ENCODE measurements at places on chromosomes 6 and 20.

GRCh38 chr20:4341804-4342485 is 326.6 kb upstream of the RNF24 start:
- no peak for DNase-seq

- DNase-seq, result no peak
Measured at GRCh38 chr6:6557886-6558285, 30.6 kb upstream of the LY86 start.

DNA sequence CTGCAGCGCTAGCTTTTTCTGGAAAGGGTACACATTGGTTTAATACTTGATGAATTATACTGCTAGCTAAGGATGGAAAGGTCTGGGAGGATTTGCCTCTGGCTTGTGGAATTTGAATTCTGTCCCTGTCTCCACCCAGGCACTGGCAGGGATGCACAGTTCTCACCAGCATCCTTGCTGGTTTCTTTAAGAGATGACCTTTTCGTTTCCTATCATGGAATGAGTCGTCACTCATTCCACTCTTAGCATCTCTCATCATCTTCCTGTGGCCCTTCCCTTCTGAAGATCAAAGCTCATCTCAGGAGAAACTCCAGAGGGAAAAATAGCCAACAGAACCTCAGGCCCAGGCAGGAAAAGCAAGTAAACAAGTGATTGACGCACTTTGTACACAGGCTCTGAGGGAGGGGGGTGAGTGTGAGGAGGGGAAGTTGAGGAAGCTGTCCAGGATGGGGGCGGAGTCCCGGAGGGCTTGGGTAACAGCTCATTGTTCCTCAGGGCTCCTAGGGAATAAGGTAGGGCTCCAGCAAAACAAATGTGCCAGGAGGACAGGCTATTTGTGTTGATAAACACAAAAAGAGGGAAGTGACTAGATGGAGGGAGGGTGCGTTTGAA is 25.7 kb upstream of the SAYSD1 start:
- DNase-seq, result no peak

DNA sequence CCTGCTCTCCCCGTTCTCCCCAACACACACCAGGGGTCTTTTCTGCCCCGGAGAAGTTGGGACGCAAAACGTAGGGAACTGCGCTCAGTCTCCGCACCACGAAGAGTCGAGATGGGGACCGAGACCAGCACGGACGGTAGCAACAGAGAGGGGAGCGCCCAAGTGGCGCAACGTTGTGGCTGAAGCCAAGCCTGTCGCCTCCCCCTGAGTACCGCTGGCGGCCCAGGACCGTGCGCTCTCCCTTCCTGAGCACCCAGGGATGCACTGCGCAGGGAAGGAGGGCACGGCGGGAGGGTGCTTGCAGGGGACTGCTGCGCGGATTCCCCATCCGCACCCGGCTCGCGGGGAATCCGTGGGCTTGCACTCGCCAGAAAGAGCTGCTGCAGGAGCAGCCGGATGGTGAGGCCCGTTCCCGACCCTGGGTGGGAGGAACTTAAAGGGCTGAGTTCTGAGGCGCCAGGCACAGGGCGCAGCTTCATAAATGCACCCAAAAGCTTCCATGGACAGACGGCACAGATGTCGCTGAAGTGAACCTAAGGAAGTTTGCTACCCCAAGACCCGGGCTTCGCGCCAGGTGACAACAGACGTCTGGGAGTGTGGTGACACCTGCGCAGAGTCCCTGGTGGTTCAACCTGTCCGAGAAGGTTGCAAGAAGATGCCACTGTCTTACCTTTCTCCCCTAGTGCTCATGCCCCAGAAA is 178.7 kb downstream of the TBXT start:
- no peak for DNase-seq

DNA sequence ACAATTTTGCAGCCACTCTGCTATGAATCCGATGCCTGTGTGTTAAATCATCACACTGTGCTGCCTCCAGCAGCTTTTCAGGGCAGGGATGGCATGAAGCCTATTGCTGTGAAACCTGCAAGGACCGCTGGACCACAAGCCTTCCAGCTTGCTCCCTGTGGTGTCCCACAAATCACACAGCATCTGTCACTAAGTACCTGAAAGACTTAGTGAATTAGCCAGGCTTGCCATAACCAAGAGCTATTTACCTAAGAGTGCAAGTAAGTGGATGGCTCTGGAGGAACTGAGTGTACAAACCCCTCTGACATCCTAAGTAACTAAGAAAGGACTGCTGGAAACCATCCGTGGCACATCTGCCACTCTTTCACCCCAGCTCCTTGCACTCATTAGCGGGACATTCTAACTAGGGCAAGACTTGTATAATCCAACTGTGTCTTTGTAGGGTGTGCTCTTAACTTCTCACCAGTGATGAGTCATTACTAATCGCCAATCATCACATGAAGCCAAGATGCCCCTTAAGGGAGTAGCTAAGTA is 34.7 kb downstream of the FOXQ1 start:
- DNase-seq, result no peak

- no peak for DNase-seq
Measured at GRCh38 chr6:162119341-162119740, 608.2 kb downstream of the PRKN start.

- DNase-seq, result no peak
Measured at GRCh38 chr6:37972994-37973757, 153.6 kb downstream of the ZFAND3 start.

GRCh38 chr20:32062776-32063170 is 10.7 kb downstream of the HCK start:
- peak; percentile 16 for DNase-seq

DNA sequence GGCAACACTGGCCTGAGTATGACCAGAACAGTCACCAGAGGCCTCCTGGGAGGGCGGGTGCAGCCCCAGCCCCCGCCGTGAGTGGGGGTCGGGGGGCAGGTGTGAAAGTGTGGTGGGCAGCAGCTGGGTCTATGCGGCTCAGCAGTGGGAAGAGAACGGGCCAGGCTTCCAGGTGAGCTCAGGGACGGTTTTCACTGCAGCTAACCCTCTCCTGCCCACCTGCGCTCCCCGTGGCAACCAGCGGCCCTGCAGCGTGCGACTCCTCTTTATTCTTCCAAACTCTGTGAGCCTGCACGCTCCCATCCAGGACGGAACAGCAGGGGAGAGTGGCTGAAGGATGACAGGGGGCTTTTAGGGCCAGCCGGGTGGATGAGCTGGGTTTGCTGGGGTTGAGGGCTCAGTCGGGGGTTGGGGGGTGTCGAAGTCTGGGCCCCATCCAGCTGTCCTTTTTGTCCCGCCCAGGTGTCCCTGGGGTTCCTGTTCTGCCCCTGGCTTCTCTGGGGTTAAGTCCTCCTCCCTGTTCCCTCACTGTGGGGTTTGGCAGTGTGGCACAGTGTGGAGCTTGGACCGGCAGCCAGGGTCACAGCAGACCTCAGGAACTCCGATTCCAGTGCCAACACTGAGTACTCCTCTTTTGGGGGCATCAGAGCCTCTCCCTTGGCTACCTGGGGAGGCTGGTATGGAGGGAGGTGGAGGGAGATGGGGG is 859 bp upstream of the BIRC7 start:
- peak; percentile 41 for DNase-seq

- no peak for DNase-seq
Measured at GRCh38 chr20:54051068-54051467, 19.3 kb downstream of the BCAS1 start.

- no peak for DNase-seq
Measured at GRCh38 chr6:73648166-73648565, 5.6 kb downstream of the SLC17A5 start.

DNA sequence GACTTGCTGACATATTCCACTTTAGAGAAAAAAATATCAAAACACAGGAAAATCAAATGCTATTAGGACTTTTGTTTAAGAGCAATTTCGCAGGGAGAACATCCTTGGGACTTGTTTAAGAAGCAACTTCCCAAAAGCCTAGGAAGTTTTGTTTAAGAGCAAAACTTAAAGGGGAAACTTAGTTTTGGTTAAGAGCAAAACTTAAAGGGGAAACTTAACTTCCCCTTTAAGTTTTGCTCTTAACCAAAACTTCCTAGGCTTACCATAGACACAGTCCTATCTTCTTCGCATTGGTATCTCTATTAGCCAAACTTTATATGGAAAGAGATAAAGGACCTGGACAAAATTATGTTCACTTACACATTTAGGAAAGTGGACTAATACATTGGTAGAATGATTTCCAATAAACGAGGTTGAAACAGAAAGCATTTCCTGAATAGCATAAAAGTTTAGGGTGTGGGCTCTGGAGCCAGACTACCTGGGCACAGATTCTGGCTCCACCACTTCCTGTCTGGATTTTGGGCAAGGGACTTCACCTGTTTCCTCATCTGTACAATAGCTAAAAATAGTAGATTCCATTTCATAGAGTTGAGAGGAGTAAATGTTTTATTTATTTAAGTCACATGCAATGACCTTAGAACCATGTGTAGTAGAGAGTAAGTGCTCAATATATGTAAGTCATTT is 15.7 kb downstream of the PAQR8 start:
- no peak for DNase-seq

DNA sequence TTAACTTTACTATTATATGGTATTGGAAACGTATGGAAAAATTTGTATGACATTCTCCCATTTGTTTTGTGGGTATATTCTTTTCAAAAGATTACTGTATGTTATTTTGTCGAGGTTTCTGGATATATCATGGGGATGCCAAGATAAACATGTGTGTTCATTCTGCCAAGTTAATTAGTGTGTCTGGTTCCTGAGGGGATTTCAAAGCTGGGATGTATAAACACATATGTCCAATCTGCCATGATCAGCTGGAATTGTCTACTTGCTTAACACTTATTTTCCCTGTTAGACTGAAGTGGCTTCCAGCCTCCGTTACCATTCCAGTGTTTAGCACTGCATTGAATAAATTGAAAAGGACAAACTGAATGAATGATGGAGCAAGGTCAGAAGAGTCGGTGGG is 86.2 kb downstream of the DNAH8 start:
- no peak for DNase-seq

- no peak for DNase-seq
Measured at GRCh38 chr6:11006061-11006460, 38.0 kb downstream of the ELOVL2 start.

DNA sequence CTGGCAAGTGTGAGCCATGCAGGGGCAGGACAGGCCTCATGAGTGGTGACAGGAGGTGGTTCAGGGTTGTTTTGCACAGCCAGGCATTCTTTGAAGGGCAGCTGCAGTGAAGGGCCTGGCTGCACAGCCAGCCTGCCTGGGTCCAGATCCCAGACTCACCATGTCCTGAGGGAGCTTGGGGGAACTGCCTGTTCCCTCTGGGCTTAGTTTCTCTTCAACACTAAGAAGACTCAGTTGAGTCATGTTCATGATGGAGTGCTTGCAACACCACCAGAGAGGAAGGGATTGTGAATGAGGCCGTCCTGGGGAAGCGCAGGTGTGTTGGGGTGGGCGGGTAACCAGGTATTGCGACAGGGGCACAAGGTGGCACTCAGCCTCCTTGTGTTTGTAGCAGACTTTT is 102.4 kb downstream of the CDH26 start:
- no peak for DNase-seq

DNA sequence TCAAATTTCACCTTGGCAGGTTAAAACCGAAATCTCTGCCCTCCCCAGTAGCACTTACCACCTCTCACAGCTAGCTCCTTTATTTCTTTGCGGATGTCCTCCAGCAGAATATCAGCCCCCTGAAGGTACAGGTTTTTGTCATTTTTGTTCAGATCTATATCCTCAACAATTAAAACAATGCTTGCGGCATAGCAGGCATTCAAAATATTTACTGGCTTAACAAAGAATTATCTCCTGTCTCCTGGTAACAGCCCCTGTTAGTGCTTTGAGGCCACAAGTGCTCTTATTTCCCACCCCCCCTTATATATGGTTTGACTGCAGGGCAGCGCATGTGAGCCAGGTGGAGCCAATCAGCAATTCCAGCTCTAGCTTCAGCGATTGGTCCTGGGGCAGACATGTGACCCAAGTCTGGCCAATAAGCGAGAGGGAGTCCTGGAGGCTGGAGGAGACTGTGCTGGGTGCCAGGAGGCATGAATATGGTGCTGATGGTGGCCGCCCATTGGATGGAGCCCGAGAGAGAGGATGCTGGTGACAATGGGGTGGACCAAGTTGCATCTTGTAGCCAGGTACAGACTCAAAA is 21.0 kb downstream of the SULF2 start:
- no peak for DNase-seq

DNA sequence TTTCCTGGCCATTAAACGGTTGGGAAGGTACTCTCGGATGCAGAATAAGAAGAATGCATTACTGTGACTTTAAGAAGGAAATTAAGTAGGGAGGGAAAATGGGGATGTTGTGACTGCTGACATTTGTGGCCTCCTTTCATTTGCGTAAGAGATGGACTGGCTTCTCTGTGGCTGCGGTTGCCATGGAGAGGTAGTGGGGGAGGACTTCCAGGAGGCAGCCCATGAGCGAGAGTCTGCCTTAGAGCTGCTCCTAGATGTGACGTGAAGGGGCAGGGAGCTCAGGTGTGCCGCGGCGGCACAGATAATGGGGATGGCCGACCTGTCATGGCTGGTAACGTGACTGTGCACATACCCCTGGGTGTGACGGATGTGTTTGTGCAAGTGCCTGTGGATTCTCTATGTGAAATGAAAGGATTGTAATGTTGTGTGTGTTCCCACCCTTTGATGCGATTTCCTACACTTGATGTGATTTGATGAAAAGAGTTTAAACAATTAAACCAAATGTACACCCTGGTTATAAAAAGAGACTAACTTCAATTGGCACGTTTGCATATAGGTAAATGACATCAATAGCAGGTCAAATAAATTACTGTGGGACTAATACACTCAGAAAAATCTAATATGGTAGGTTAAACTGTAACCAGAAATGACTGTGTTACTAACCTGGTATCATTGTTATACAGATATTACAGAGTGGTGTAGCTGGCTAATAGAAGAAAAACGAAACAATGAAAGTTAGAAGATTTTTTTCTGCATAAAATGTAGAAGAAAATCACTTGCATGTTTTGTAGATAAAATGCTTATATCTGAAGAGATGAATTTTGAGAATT is 48.9 kb downstream of the HIVEP1 start:
- peak; percentile 81 for DNase-seq

DNA sequence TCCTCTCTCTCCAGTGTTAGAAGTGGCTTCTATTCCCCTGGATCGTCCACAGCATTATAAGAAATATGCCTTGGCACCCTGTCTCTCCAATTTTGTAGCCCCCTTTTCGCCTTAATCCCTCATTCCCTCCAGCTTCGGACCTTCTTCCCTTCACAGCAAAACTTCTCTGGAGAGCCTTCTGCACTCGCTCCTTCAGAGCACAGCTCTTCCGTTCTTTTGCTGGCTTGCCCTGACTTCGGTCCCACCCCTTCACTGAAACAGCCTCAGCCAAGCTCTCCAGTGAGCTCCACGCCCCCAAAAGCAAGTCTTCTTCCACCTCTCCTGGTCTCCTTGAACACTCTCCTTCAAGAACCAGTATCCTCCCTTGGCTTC is 134.7 kb upstream of the RNF24 start:
- no peak for DNase-seq

DNA sequence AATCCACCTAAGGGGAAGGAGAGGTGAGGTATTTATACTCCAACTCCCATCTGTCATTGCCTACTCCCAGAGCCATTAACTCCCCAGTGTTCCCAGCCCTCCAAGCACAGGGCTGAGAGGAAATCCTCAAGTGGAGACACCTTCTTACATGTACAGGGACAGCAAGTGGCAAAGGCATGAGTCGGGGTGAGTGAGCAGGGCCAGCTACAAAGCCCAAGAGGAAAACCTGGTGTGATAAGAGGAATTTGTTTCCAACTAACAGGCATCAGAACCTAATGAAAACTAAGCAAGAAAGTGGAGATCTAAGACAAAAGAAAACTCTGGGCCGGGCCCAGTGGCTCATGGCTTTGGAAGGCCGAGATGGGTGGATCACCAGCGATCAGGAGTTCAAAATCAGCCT is 70.0 kb upstream of the SRSF6 start:
- DNase-seq, result no peak

All from stimulated activated naive CD8-positive, alpha-beta T cell treated with anti-CD3 and anti-CD28 coated beads, Interleukin-15, Interleukin-2, amounts not matched to agents 100 U/mL and 50 U/mL, for 24 hours (primary cell).